PC-9 (cell line): ENCODE measurements at places on chromosomes 5 and 9. TPM values are rescaled to one million over a fixed set of nuclear protein-coding genes. Genes with fewer than 3 reads are reported as not detected.

Gene PCDHGA11
- total RNA-seq, result 0.18 and 0.22 TPM in 2 replicates

Gene OR1L6
- total RNA-seq, result not detected in 2 replicates

Gene CAVIN4
- 0.83 and 1.3 TPM in 2 replicates for total RNA-seq

Gene VLDLR
- 7.4 and 8.1 TPM in 2 replicates for total RNA-seq

Gene F12
- 14.5 and 17.0 TPM in 2 replicates for total RNA-seq

- peaks cover 32% of the 10 kb centered on the region for H3K36me3 ChIP-seq
- no peak overlapping the region for H3K4me3 ChIP-seq
- no peak for DNase-seq
- H3K4me1 ChIP-seq, result no peaks in the 10 kb centered on the region
- H3K27ac ChIP-seq, result no peak overlapping the region
Observed at GRCh38 chr9:128992995-128993394, 35.1 kb downstream of the SH3GLB2 start.

DNA sequence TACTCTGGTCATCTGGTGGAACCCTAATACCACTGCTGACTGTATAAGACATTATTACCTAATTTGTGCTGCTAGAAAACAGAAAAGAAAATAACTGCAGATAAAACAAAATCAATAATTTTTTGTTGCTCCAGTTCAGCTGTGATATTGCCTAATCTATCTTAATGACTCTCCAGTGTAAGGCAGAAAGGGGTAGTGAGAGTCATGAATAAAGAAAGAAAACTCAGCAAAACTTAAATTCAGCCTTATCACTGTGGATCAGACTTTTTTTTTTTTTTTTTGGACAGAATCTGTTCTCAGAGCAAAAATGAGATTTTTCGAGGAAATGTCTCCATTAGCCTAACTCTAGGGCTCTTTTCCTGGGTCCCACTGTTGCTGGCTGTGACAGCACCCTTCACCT is 1.1 kb upstream of the DOCK2 start:
- H3K27ac ChIP-seq, result no peak overlapping the region
- 0 out of 2 replicates have a peak, but pooled peaks cover under 1% of the 10 kb centered on the region for H3K4me1 ChIP-seq
- no peak overlapping the region for H3K4me3 ChIP-seq
- H3K36me3 ChIP-seq, result no peaks in the 10 kb centered on the region
- no peak for DNase-seq
- no peaks in the 10 kb centered on the region for H3K27me3 ChIP-seq

GRCh38 chr5:127772531-127772930 is 69.3 kb downstream of the CCDC192 start:
- no peaks in the 10 kb centered on the region for H3K27me3 ChIP-seq
- H3K4me1 ChIP-seq, result peaks cover 8% of the 10 kb centered on the region
- DNase-seq, result no peak
- H3K27ac ChIP-seq, result no peak overlapping the region
- H3K36me3 ChIP-seq, result no peaks in the 10 kb centered on the region

DNA sequence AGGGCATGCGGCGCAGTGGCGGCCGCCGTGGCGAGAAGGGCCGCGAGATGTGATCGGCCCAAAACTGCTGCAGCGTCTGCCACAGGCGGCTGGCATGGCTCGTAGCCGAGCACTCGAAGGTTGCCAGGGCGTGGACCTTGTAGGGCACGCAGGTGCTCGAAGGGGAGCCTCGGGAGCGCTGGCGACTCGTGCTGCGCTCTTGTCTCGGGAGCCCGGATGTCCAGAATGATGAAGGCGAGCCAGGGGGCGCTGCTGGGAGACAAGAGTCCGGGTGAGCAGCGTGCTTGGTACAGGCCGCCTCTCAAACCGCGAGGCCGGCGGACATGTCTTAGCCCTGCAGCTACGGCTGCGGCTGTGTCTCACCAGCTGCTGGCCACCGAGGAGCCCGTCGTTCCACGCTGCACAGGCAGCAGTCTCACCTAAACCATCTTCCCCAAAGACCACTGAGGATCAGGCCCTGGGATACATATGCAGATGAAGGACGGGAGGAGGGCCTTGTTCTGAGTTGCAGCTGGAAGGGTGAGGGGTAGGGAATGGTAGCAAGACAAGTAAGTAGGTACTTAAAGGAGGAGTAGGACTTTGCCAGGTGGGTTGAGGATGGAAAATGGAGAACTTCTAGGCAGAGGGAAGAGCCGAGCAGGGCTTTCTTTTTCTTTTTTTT is 1.7 kb downstream of the CBY3 start:
- H3K27me3 ChIP-seq, result no peaks in the 10 kb centered on the region
- H3K4me3 ChIP-seq, result peak overlapping the region; percentile 69
- H3K36me3 ChIP-seq, result no peaks in the 10 kb centered on the region
- H3K4me1 ChIP-seq, result peaks cover 31% of the 10 kb centered on the region
- no peak for DNase-seq

- H3K4me3 ChIP-seq, result no peak overlapping the region
- H3K36me3 ChIP-seq, result no peaks in the 10 kb centered on the region
- H3K4me1 ChIP-seq, result no peaks in the 10 kb centered on the region
- no peak overlapping the region for H3K27ac ChIP-seq
- DNase-seq, result no peak
Observed at GRCh38 chr5:6548756-6549285, 84.0 kb downstream of the NSUN2 start.

GRCh38 chr9:133144904-133145851 is 18.5 kb downstream of the GBGT1 start:
- no peak overlapping the region for H3K27ac ChIP-seq
- H3K36me3 ChIP-seq, result no peaks in the 10 kb centered on the region
- no peaks in the 10 kb centered on the region for H3K27me3 ChIP-seq

DNA sequence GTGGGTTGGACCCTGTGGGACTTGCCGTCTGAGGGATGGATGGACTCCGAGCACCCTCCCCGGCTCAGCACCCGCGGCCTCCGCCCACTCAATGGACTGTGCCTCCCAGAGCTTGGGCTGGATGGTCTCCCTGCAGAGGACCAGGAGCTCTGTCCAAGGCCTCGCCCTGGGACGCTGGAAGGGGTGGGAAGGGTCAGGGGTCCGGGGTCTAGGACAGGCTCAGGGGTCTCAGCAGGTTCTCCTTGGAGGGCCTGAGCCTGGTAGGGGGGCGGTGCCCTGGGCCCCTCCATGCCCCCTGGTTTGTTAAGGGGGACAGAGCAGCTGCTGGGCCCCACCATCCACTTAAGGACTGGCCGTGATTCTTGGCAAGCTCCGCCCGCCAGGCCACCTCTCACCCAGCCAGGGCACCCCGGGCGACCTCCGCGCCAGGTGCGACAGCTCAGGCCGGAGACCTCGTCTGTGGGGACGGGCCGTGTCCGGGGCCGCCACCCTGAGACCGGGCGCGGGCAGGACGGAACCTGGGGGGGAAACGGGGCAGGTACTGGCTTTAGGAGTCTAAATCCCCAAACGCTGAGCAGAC is 29.2 kb downstream of the EXOC3 start:
- DNase-seq, result no peak
- peaks cover 19% of the 10 kb centered on the region for H3K4me1 ChIP-seq
- peak overlapping the region; percentile 59 for H3K27ac ChIP-seq
- H3K4me3 ChIP-seq, result peak overlapping the region; percentile 67
- no peaks in the 10 kb centered on the region for H3K27me3 ChIP-seq
- no peaks in the 10 kb centered on the region for H3K36me3 ChIP-seq

DNA sequence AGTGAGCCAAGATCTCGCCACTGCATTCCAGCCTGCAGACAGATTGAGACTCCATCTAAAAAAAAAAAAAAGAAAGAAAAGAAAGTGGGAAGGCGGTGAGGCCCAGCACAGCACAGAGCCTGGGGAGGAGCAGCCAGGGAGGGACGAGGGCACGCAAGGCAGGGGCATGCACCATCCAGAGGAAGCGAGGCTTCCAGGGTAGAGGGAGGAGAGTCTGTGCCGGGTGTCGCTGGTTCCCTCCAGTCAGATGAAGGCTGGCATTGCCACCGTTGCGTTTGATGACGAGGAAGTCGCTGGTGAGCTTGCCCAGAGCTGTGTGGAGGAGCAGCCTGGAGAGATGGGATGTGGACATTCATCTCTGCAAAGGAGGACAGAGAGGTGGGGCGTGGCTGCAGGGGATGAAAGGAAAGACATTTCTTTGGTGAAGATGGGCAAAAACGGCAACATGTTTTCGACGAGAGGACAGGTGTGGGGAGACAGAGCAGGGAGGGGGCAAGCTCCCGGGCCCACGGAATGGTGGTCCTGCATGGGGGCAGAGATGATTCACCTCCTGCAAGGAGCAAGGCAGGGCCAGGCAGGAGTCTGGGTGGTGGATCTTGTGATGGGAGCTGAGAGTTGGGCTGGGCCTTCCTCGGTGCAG is 18.6 kb upstream of the OLFM1 start:
- H3K4me3 ChIP-seq, result no peak overlapping the region
- no peak overlapping the region for H3K27ac ChIP-seq
- H3K27me3 ChIP-seq, result peaks cover 61% of the 10 kb centered on the region
- H3K36me3 ChIP-seq, result no peaks in the 10 kb centered on the region
- H3K4me1 ChIP-seq, result no peaks in the 10 kb centered on the region
- DNase-seq, result no peak

DNA sequence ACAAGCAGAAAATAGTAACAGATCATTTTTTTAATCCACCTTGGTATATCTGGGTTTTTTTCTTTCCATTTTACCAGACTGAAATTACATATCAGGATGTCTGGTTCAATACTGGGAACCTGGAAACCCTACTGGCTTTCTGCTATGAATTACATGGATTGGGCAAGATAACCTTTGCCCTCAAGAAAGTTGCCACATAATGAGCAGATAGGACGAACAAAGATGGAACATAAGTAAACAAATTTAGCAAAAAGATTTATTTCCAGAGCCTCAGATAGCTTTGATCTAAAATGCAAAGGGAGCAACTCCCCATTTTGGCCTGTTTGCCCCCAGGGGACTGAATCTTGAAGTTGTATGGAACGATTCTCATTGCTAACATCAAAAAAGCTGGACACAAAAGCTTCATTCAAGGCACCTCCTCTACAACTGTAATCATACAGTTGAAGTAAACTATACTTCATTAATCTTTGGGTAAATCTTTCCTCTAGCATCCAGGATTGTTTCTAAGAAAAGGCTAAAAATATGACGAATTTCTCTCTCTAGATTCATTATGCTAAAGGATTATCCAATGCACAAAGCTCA is 131.6 kb upstream of the PTGER4 start:
- no peak overlapping the region for H3K27ac ChIP-seq
- H3K27me3 ChIP-seq, result no peaks in the 10 kb centered on the region
- no peak overlapping the region for H3K4me3 ChIP-seq
- H3K36me3 ChIP-seq, result no peaks in the 10 kb centered on the region
- no peak for DNase-seq
- peaks cover 26% of the 10 kb centered on the region for H3K4me1 ChIP-seq

DNA sequence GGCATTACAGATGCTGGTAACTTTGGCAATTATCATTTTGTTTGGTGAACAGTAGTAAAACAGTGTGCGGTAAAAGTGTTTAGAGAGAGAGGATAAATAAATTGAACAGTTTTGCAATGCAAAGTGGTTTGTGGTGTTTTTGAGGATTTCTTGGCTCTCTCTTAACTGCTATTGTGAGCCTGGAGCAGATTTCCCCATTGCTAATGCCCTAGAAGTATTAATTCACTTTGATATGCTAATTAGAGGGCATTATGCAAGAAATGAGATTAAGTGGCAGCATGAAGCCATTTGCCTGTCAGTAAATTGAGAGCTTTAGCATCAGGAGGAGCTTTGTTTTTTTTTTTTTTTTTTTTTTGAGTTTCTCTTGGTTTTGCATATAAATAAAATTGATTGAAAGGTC is 8.2 kb downstream of the PBX3 start:
- H3K36me3 ChIP-seq, result no peaks in the 10 kb centered on the region
- H3K4me3 ChIP-seq, result no peak overlapping the region
- no peak for DNase-seq
- peaks cover 14% of the 10 kb centered on the region; the same call in 1 of the 2 replicates for H3K4me1 ChIP-seq

- no peak overlapping the region for H3K27ac ChIP-seq
- no peaks in the 10 kb centered on the region for H3K36me3 ChIP-seq
- no peak overlapping the region for H3K4me3 ChIP-seq
- 0 out of 2 replicates have a peak, but pooled peaks cover 11% of the 10 kb centered on the region for H3K27me3 ChIP-seq
Observed at GRCh38 chr5:8784692-8785091, 761.2 kb downstream of the SEMA5A start.
